NCI-H524 treated with DMSO at 0.1 percent for 48 hours (cell line): ENCODE measurements at places on chromosomes 5 and 9.

GRCh38 chr5:177112589-177113220, 20.9 kb upstream of the NSD1 start:
- no peak for DNase-seq

DNA sequence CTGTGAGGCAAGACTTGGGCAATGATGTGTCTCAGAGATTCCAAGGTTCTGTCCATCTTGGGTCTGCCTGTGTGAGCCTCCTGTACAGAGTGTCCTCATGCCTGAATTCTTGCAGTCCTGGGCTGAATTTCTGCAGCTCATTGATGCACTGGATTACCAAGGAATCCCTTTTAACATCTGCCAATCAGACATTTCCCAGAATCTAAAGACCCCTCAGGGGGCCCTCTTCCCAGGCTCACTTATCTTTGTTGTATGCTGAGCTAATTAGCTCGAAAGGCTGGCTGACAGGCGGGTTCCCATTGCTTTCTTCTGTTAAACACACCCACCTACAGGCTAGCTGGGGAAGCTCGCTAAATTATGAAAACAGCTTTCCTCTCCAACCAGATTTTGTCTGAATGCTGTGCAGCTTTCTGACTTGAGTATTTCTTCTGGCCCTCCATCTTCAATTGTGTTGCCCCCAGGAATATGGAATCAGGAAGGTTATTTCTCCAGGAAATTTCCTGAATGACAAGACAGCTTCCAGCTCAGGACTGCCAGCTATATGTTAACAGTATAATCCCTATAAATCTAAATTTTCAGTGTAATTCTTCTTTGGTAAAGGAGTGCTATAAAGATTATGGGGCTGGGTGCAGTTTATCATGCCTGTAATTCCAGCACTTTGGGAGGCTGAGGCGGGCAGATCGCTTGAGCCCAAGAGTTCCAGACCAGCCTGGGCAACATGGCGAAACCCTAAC, at the start of gene LIX1:
LIX1 (minus strand) TSS at position 91 of the 734 bp plus-strand sequence; CDS start at position 56, 35 bp downstream.
- peak; percentile 53 for DNase-seq

DNA sequence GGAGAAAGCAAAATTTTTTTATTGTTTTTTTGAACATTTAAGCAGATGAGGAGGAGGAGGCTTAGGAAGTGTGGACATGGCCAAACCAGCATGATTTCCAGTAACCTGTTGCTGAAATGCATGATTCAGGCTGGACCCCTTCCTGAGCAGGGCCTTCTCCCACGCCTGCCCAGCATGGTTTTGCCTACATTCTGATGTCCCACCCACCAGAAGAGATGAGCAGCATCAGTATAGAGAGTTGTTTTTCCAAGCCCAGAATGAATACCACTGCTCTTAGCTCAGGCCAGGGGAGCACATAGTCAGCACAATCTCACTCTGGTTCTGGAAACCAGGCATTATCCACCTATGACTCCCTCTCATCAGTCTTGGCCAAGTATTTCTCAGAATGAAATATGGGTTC, 90.1 kb downstream of the PAPPA start:
- DNase-seq = no peak

- no peak for DNase-seq
Measured at GRCh38 chr9:115717711-115718173, 435.8 kb upstream of the PAPPA start.

GRCh38 chr9:25029743-25030142, 484.0 kb upstream of the IZUMO3 start:
- no peak for DNase-seq
